ENCODE measurements at places on chromosomes 12 and 14. TPM values are rescaled to one million over a fixed set of nuclear protein-coding genes. Genes with fewer than 3 reads are reported as not detected.

DNA sequence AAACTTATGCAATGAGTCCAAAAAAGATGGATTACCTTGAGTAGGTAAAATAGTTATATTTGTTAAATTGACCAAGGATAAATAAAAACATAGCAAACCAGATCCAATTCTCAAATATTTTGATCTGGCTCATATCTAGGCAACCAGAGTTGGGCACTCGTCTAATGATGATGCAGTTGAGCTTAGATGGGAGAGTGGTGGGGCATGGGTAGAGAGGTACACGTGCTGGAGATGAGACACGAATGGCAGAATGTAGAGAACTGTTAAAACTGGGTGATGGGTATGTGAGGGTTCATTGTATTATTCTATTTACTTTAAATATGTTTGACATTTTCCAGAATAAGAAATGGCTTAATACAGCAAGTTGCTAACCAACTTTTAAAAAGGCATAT, 7.6 kb upstream of the RNF34 start:
- DNase-seq, result no peak

Gene CABP1
- polyA plus RNA-seq, result not detected

DNA sequence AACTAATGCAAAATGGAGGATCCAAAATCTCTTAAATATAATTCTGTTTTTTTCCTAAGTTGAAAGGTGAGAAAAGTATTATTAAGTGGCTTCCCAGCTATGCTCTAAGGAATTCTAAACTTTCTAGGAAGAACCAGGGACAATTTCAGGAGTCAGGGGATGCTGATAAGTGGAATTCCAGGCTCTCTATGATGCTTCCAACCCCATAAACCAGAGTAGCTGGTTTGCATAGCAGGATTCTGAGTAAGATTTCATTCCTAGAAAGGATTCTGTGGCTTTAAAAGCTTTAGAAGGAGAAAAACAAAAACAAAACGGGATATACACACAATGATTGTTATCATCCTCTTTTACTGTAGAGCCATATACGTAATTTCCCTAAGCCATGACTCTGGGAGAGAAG, 93.9 kb downstream of the SLC16A7 start:
- DNase-seq, result no peak

Gene TEP1
- polyA plus RNA-seq, result 28.2 TPM

GRCh38 chr14:50978888-50979287, 34.6 kb upstream of the PYGL start:
- no peak for DNase-seq

DNA sequence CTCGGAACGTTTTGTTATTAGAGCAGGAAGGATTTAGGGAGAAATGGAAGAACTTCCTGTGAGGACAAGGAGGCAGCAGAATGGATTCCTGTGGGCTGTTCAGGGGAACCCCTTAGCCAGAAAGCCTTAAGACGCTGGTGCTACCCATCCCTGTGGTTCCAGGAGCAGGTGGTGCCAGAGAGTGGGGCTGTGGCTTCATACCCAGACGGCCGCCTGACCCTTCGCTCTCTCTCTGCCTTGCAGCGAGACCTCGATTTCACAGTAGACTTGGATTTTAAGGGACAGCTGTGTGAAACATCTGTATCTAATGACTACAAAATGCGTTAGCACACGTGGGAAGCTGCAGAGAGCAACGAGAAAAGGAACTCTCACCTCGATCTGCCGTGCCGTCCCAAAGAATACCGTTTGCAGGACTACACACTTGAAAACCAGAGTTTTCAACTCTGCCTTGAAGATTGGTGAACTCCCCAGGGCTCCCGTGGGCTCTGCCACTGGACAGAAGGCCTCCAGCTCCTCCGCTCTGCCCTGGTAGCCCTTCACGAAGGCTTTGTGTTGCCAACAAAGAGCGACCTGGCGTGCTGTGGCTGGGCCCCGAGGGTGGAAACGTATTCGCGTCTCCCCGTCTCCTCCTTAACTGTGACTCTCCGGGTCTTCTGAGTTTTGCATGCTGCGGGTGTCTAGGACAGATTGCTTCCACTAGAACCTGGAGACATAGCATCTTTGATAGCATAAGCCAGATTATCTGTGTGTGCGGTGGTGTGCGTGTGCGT, 102.0 kb downstream of the PRMT8 start:
- DNase-seq, result peak; percentile 55

Gene SRGAP1
- polyA plus RNA-seq, result 0.88 TPM

DNA sequence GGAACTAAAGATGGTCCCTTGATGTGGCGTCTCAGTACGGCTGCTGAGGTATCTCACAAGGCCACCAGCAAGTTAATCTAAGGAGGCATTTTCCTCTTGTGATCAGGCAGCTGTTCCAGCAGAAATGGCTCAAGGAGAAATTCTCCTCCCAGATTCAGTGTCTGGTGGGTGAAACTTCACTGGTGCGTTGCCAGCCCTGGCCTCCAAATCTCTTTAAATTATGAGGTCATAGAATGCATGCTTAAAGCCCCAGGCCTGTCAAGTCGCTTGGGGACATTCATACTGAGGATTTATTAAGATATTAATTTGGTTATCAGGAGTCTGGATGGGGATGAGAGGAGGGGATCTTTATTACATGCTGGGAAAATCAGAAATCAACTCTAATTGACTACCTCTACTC, 72.9 kb downstream of the PPP2R5C start:
- DNase-seq, result no peak

Gene KRT75
- polyA plus RNA-seq, result not detected

- DNase-seq, result no peak
These were observed 6.6 kb upstream of the KRT76 start for GRCh38 chr12:52783563-52784316.

DNA sequence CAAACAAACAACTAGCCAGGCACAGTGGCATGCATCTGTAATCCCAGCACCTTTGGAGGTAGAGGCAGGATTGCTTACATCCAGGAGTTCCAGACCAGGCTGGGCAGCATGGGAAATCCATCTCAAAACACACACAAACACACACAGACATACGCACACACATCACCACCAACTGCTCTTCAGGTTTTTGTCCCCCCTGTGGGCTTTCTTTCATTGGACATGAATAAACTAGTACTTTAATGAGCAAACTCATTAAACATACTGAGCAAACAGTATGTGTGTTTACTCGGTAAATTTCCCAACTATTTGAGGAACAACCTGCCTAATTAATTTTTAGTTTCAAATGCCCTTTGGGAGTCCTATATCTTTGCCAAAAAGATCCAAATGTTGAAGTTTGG, 10.1 kb upstream of the RASSF3 start:
- no peak for DNase-seq

Gene ASCL1
- polyA plus RNA-seq, result not detected

Gene MSRB3
- 252 TPM for polyA plus RNA-seq

DNA sequence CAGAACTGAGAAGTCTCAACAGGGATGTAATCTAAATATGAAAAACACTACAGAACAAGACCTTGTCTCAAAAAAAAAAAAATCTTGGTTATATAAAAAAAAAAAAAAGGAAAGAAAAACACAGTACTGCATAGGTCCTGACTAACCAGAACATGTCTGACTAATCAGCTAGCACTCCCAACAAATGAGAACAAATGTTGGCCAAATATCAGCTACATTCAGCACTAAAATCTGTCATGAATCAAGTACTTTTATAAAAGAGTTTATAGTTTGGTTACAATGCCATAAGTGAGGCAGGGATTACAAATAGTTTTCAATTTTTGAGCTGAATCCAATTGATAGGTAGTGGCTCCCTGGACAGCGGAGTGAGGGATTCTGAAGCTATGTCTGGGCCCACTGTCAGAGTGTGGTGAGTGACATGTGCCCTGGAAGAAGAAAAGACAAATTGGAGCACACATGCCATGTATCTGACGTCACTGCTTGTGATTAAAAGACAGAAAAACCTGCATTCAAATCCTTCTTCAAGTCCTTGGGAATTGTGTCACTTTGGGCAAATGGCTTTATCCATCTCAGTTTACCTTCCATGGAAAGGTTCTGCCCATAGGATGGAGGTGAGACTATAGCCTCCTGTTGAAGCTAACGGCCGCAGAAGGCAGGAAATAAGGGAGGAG, 5.6 kb upstream of the FAM234B start:
- DNase-seq, result no peak

Gene CCDC38
- not detected for polyA plus RNA-seq

- no peak for DNase-seq
These were observed 1.7 kb upstream of the KCNJ8 start for GRCh38 chr12:21776175-21776574.

GRCh38 chr14:62329427-62329826, 567.2 kb downstream of the SNAPC1 start:
- no peak for DNase-seq

GRCh38 chr14:30630248-30630647, 8.1 kb downstream of the SCFD1 start:
- DNase-seq, result no peak

- DNase-seq, result no peak
These were observed 282.5 kb upstream of the AMIGO2 start for GRCh38 chr12:47362126-47362705.

DNA sequence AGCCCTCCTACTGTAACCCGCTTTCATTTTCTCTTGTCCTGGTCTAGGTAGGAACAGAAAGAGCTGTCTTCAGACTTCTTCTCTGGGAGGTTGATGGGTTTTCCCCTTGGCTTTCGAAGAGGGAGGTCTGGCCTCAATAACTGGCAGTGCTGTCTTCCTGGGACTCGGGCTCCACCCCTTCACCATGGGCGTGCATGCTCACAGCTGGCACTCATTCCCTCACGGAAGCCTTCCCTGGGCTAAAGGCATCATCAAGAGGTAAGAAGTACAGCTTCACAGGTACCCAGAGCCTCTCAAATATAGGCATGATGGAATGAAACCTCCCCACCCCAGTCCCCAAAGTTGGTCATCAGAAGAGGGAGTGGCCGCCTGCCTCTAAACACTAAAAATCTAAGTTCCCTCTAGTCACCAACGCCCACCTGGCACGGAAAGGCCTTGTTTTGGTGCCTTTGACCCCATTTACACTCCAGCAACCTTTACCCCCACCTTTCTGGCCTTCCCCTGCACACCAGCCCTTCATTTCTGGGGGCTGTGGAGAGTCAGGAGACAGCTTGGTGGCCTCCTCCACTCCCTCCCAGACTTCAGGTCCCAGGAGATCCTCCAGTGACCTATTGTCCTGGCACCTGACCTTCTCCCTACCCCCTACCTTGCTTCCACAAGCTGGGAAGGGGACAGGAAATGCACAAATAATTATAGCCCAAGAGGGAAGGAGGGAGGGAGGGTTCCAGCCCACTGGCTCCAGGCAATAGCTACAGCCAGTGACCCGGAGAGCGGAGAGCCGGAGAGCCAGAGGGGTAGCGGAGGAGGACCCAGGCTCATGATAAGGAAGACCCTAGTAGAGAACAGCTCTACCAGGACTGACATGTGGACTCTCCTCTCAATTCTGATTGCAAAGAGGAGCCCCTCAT, 2.8 kb downstream of the RAPGEF3 start:
- no peak for DNase-seq

DNA sequence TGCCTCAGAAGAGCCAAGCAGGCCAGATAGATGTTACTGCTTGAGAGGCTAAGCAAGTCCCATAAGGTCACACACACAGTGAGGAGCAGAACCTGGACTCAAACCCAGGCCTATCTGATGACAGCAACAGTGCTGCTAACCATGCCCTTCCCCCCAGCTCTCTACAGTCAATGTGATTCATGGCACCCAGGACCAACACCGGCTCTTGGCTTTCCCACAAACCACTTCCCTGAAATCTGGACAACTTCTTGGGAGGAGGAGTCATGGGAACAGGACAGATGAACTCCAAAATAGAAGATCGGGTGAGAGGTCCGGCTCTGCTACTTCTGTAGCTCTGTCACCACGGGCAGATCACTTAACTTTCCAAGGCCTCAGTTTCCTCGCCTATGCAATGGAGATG, 716 bp upstream of the PTGDR start:
- DNase-seq, result no peak

Gene TDRD9
- 1.1 TPM for polyA plus RNA-seq

GRCh38 chr12:64840949-64841717, 16.7 kb downstream of the TBC1D30 start:
- DNase-seq, result no peak

Gene STRN3
- polyA plus RNA-seq, result 13.0 TPM

DNA sequence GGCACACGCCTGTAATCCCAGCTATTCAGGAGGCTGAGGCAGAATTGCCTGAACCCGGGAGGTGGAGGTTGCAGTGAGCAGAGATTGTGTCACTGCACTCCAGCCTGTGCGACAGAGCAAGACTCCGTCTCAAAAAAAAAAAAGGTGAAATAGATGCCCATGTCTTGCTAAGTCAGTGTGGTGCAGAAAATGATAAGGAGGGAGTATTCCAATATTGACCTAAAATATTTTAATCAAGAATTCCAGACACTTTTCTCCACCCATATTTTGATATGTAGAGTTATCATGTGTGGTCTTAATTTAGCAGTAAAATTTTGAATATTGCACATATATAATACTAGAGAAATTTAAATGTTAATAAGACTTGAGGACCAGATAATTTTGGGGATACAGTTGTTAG, 57.7 kb downstream of the WNK1 start:
- no peak for DNase-seq

Gene CMA1
- polyA plus RNA-seq, result not detected
